NCI-H2107 (cell line): ENCODE measurements at places on chromosomes 13 and 19.

- DNase-seq, result no peak
Observed at GRCh38 chr19:6213696-6214641, 65.8 kb downstream of the MLLT1 start.

DNA sequence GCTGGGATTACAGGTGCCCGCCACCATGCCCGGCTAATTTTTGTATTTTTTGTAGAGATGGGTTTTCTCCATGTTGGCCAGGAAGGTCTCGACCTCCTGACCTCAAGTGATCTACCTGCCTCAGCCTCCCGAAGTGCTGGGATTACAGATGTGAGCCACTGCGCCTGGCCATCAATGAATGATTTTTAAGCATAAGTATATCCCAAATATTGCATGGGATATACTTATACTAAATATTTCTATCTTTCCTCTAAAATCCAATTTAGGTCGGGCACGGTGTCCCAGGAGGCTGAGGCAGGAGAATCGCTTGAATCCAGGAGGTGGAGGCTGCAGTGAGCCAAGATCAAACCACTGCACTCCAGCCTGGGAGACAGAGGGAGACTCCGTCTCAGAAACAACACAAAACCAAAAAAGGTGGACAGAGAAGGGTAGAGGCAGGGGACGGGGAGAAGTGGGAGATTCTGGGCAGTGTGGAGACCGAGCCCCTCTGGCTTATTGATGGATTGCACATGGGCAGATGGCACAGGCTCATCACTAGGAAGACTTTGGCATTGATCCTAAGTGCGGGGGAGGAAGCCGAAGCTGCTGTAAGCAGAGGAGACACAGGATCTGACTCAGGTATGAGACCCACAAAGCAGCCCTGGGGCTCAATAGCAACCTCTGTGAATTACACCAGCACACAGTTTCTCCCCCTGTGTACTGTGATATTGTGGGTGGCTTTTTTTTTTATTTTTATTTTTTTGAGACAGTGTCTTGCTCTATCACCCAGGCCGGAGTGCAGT, 13.5 kb downstream of the ARRDC5 start:
- no peak for DNase-seq

- peak; percentile 13 for DNase-seq
Observed at GRCh38 chr19:54390942-54391577, 24.2 kb upstream of the TTYH1 start.

- DNase-seq, result no peak
Observed at GRCh38 chr19:6023085-6023682, 45.2 kb upstream of the RANBP3 start.

GRCh38 chr13:50596776-50597203, 246.7 kb downstream of the DLEU7 start:
- no peak for DNase-seq

GRCh38 chr19:17616961-17617806, 61.7 kb downstream of the COLGALT1 start:
- DNase-seq, result no peak

GRCh38 chr19:32436692-32437091, 31.1 kb downstream of the DPY19L3 start:
- no peak for DNase-seq

- DNase-seq, result no peak
Observed at GRCh38 chr13:71864986-71865873, 1.8 kb downstream of the DACH1 start.

- DNase-seq, result no peak
Observed at GRCh38 chr19:18520848-18521691, 800 bp downstream of the ELL start.

DNA sequence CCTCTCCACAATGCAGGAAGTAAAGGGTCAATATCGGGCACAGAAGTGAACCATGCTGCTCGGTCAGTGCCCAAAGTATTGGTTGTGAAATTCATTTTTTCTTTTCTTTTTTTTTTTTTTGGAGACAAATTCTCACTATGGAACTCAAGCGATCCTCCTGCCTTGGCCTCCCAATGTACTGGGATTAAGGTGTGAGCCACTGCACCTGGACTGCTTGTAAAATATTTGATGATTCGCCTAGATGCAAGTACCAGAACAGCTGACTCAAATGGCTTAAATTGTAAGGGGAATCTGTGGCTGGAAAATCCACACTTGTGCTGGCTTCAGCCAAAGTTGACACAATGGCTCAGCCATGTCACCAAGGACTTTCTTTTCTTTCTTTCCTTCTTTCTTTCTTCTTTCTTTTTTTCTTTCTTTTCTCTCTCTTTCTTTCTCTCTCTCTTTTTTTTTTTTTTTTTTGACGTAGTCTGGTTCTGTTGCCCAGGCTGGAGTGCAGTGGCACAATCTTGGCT, 43.7 kb downstream of the NUMBL start:
- no peak for DNase-seq

- no peak for DNase-seq
Observed at GRCh38 chr19:47228937-47229675, 1.9 kb downstream of the BBC3 start.

- peak; percentile 42 for DNase-seq
Observed at GRCh38 chr13:60431108-60431700, 34.2 kb downstream of the TDRD3 start.

- DNase-seq, result no peak
Observed at GRCh38 chr19:18122424-18122823, 24.8 kb downstream of the MAST3 start.

GRCh38 chr13:36820222-36820621, 1.2 kb downstream of the RFXAP start:
- no peak for DNase-seq

- DNase-seq, result no peak
Observed at GRCh38 chr13:30905932-30906383, at the start of gene MEDAG. TSS of gene MEDAG (plus strand) at chr13:30906271. CDS start at chr13:30906516, 245 bp downstream.

DNA sequence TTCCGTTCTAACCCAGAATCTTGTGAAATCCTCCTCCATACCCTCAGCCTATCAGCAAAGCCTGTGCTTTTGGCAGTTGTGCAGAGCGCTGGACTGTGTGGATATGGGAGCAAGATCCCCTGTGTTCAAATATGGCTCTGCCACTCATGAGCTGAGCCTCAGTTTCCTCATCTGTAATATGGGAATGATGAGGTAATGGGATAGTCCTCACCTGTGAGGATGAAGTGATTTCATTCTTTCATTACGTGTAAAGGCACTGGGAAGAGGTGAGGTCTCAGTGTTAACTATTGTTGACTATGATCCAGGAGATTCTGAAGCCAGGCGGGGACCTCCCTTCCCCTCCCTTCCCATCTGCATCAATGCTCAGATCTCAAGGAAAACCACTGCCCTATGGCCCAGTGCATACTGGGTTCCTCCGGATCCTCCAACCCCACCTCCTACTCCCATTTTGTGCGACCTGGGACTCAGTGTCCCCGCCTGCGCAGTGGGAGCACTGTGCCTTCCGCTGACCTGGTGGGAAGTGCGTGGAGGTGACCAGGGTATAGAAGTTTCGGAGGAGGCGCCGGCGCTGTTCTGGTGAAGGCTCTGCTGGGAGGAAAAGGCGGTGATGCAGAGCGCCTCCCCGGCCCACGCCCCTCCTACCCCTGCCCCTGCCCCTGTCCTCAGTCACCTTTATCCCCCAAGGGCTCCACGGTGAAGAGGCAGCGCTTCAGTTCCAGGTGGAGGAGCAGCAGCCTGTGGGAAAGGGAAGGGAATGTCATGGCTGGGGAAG, 5.0 kb downstream of the FUZ start:
- DNase-seq, result no peak

GRCh38 chr13:21333186-21333585, 125.9 kb downstream of the ZDHHC20 start:
- DNase-seq, result no peak

- DNase-seq, result no peak
Observed at GRCh38 chr19:12703046-12703445, 6.6 kb upstream of the FBXW9 start.

- no peak for DNase-seq
Observed at GRCh38 chr13:94063096-94063495, 416.4 kb downstream of the DCT start.

GRCh38 chr19:15292847-15293582, 39.3 kb downstream of the BRD4 start:
- DNase-seq, result no peak

DNA sequence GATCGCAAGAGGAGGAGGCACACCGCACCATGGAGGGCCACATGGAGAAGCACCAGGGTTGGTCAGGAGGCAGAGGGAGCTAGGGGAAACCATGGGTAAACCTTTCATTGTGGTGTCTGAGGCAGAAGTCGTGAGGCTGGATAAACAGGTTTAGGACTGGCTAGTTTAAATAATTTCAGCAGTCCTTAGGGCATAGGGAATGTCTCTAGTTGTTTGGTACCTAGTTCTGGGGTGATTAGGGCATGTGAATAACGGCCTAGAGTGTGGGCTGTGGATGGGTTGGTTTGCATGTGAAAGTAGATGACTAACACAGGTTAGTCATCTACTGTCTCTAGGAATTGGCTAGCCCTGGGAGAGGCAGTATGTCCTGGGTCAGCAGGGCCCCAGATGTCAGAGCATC, 102.3 kb downstream of the STOML3 start:
- no peak for DNase-seq

GRCh38 chr19:4059891-4060620, 6.6 kb downstream of the ZBTB7A start:
- no peak for DNase-seq

GRCh38 chr13:101144808-101145419, 271.4 kb downstream of the NALCN start:
- peak; percentile 15 for DNase-seq

GRCh38 chr19:3234800-3235199, 10.3 kb downstream of the CELF5 start:
- DNase-seq, result no peak

DNA sequence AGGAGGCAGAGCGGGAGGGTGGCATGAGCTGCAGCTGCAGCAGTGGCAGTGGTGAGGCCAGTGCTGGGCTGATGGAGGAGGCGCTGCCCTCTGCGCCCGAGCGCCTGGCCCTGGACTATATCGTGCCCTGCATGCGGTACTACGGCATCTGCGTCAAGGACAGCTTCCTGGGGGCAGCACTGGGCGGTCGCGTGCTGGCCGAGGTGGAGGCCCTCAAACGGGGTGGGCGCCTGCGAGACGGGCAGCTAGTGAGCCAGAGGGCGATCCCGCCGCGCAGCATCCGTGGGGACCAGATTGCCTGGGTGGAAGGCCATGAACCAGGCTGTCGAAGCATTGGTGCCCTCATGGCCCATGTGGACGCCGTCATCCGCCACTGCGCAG, 2.0 kb downstream of the EGLN2 start:
- DNase-seq, result no peak

- DNase-seq, result no peak
Observed at GRCh38 chr13:75437582-75438318, 44.2 kb downstream of the TBC1D4 start.

DNA sequence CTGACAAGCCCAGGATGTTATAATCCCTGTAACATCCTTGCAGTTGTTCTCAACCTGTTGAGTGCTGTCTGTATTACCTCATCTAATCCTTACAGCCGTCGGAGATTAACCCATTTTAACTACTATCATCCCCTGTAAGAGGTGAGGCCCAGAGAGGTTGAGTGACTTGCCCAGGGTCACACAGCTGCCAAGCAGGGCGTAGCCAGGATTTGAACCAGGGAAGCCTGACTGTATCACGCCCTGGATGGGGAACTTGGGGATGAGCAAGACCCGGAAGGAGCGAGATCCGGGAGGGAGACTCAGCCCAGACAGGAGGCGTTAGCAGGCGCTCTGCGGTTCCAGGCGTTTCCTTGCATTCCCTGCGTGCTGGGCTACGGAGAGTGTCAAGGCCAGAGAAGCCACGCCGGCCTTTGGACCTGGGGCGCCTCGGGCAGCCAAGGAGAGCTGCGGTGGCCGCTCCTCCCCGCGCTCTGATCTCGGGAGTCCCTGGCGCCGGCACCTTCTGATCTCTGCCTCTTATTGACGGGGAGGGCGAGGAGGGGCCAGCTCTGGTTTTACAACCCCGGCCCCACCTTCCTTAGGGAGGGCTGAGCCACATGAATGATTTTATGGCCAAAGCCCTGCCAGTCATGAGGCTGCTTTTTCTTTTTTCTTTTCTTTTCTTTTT, 6.2 kb downstream of the SULT2B1 start:
- DNase-seq, result no peak

DNA sequence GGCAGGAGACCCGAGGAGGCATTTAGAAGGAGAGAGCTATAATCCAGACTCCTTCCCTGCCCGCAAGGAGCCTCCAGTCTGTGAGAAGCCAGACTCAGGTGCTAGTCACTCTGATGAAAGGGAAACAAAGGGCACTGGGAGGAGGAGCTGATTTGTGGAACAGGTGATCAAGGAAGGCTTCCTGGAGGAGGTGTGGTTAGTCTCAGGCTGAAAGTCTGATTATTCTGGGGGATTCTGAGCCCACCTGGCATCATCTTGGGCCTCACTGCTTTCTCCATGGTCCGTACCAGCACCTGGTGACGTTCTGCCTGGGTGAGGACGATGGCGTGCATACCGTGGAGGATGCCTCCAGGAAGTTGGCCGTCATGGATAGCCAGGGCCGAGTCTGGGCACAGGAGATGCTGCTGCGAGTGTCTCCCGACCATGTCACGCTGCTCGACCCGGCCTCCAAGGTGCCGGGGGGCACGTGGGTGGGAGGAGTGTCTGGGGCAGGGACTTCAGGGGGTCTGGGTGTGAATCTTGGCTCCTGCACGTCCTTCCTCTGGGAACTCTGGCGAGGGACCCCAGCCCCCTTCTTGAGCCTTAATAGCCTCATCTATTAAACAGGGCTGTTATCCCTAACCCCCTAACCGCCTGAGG, 3.9 kb downstream of the EPS8L1 start:
- DNase-seq, result no peak

GRCh38 chr13:113882267-113882630, 18.4 kb upstream of the GAS6 start:
- DNase-seq, result no peak

DNA sequence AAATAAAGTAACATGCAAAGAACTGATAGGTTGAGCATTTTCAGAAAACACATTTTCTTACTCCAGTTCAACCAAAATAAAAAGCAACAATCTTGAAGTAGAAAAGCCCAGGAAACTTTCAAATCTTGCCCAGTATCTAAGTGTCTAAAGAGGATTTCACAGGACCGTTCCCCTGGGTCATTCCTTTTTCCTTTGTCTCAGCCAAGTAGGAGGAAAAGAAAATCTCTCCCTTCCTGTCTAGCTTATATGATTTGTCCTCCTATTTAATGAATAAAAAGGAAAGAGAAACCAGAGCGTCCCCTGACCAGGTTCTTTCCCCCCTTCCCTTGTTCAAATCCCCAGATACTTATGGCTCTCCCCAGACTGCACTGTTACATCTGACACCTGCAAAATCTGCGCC, 248.0 kb downstream of the KCTD12 start:
- DNase-seq, result no peak

GRCh38 chr19:20422216-20423205, 143.1 kb downstream of the ZNF737 start:
- no peak for DNase-seq

GRCh38 chr19:39843919-39844793, 2.0 kb downstream of the FBL start:
- no peak for DNase-seq
